T-helper 17 cell (primary cell): ENCODE measurements at places on chromosomes 1 and 21.

- H3K27ac ChIP-seq = no peak overlapping the region
- H3K4me3 ChIP-seq = no peak overlapping the region
- H3K27me3 ChIP-seq = peaks cover 8% of the 10 kb centered on the region
These were observed 126.1 kb downstream of the CACHD1 start for GRCh38 chr1:64595871-64596515.

- no peak overlapping the region for H3K4me3 ChIP-seq
- no peak for DNase-seq
- H3K4me1 ChIP-seq = no peaks in the 10 kb centered on the region
- no peaks in the 10 kb centered on the region for H3K36me3 ChIP-seq
- H3K27me3 ChIP-seq = peaks cover 22% of the 10 kb centered on the region
These were observed 7.4 kb upstream of the RGS13 start for GRCh38 chr1:192628396-192629057.

DNA sequence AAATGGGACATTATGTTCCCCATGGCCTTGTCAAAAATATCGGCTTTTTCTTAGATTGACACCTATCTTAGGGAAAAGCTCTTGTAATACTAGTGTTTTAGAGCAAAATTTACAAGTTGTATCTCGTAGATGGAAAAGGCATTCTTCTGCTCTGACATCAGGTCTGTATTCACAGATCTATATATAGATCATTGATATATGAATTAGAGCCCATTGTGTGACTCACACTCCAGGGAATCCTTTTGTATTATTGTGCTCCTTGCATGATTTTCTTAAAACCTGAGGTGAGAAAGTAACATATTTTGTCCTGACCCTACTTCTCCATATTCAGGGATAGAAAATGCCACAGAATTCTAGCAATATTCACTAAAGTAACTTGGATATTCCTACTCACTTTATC lies 1160.8 kb upstream of the B3GALT2 start:
- no peaks in the 10 kb centered on the region for H3K4me1 ChIP-seq
- H3K4me3 ChIP-seq = no peak overlapping the region
- H3K27me3 ChIP-seq = no peaks in the 10 kb centered on the region
- no peak for DNase-seq

- H3K4me3 ChIP-seq = no peak overlapping the region
- no peak for DNase-seq
- peaks cover 5% of the 10 kb centered on the region for H3K27me3 ChIP-seq
- H3K4me1 ChIP-seq = no peaks in the 10 kb centered on the region
- H3K36me3 ChIP-seq = peaks cover 2% of the 10 kb centered on the region
These were observed 346.9 kb upstream of the DAB1 start for GRCh38 chr1:57770772-57771171.

DNA sequence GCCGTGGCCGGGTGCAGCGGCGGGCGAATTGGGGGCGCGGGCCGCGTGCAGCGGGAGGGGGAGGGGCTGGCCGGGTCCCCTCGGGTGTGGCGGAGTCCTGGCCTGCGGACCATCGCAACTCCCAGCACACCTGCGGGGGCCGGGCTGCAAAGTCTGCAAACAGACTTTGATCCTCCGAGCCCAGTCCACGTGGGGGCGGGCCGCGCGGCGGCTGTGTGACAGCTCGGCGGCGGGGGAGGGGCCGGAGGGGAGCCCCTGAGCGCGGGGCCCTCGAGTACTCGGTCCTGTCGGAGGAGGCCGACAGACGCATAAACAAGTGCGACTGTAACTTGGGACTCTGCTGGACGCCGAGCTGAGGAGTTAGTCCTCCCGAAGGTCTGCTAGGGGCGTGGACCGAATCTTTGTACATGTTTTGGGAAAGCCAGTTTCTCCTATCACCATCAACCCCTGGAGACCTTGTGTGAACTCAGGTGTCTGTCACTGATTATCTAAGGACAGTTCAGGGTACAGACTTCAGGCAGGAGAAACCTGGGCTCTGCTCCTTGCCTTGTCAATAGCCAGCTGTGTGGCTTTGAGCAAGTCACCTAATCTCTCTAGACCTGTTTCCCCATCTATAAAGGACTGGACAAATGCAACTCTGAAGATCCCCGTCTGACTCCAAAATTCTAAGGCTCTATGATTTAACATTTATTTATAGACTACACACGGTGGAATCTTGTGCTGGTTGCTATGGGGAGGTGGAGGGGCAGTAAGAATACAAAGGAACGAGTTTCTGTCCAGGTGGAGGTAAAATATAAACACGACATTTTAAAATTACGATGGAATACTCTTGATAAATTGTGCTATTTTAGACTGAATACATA lies 710 bp upstream of the SLC30A1 start:
- peak overlapping the region; percentile 69 for H3K27ac ChIP-seq
- H3K4me1 ChIP-seq = peaks cover 26% of the 10 kb centered on the region
- H3K27me3 ChIP-seq = no peaks in the 10 kb centered on the region
- H3K36me3 ChIP-seq = no peaks in the 10 kb centered on the region
- H3K4me3 ChIP-seq = peak overlapping the region; percentile 92

- no peak for DNase-seq
- no peak overlapping the region for H3K4me3 ChIP-seq
- no peaks in the 10 kb centered on the region for H3K4me1 ChIP-seq
- no peaks in the 10 kb centered on the region for H3K36me3 ChIP-seq
- peaks cover 8% of the 10 kb centered on the region for H3K27me3 ChIP-seq
- no peak overlapping the region for H3K27ac ChIP-seq
These were observed 23.0 kb upstream of the PIGC start for GRCh38 chr1:172466795-172467407.

DNA sequence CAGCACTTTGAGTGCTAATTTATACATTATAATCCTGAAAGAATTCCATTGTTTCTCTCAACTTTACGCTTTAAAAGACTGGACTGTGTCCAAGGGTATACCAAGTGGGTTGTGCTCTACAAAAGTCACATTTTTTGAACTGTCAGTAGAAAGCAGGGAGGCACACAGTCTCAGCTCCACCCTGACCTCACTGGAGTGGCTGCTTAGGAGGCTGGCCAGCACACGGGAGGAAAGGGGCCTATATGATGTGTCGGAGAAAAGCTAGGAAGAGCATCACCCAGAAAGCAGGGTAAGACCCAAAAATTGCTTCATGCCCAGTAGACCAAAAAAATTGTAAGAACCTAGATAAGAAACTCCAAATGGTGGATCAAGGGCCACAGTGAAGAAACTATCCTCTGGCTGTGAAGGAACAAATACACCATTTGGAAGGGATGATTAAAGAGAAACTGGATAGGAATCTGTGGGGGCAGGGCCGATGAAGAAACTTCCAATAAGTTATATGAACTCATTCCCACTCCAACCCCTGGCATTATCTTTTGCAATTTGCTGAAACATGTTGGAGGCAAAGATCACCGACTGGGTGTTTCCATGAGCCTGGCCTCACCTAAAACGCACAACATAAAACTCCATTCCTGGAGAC lies 1.9 kb downstream of the S100A10 start:
- peaks cover 6% of the 10 kb centered on the region for H3K36me3 ChIP-seq
- H3K4me3 ChIP-seq = peak overlapping the region; percentile 96
- H3K27me3 ChIP-seq = no peaks in the 10 kb centered on the region
- peaks cover 53% of the 10 kb centered on the region for H3K4me1 ChIP-seq

- H3K27me3 ChIP-seq = no peaks in the 10 kb centered on the region
- DNase-seq = no peak
- H3K36me3 ChIP-seq = peaks cover 6% of the 10 kb centered on the region
- H3K4me1 ChIP-seq = peaks cover 37% of the 10 kb centered on the region
These were observed 39.2 kb downstream of the NSL1 start for GRCh38 chr1:212752252-212752933.

GRCh38 chr1:53549287-53549686 lies 90.1 kb downstream of the DMRTB1 start:
- H3K27me3 ChIP-seq = peaks cover 39% of the 10 kb centered on the region
- H3K36me3 ChIP-seq = peaks cover 4% of the 10 kb centered on the region
- peaks cover 7% of the 10 kb centered on the region for H3K4me1 ChIP-seq
- H3K4me3 ChIP-seq = no peak overlapping the region
- H3K27ac ChIP-seq = no peak overlapping the region

GRCh38 chr1:160777486-160778089 lies 18.4 kb upstream of the LY9 start:
- peaks cover 4% of the 10 kb centered on the region for H3K36me3 ChIP-seq
- H3K4me1 ChIP-seq = peaks cover 26% of the 10 kb centered on the region
- DNase-seq = peak; percentile 44
- peaks cover 7% of the 10 kb centered on the region for H3K27me3 ChIP-seq
- peak overlapping the region; percentile 6 for H3K27ac ChIP-seq
- no peak overlapping the region for H3K4me3 ChIP-seq

DNA sequence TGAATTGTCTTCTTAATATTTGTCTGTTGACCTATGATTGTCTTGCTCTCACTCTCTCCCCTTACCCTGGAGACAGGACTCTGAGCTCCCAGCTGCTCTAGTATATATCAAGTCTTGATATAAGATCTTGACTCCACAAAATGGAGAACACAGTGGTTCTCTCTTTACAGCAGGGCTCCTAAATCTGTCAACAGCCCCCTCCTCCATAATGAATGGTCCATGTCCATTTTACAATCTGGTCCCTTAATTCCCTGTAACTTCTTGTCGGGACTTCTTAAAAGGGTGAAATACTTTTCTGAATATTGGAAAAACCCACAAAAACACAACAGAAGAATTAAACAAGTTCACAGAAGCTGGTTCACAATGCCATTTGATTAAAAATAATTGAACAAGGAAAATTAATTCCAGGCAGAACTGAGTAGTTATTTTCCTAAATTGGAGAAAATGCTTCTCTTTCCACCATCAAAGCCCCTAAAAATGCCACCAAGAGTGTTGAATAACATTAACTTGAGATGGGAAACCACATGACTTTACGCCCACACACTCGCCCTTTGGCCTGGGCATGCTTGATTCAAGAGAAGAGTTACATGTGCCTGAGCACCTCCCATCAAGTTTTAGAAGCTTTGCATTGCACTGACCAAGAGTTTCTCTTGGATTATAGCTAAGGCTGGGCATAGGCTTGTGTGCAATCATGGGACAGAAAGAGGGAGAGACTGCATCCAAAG lies 109.8 kb downstream of the TOMM20 start:
- H3K4me3 ChIP-seq = no peak overlapping the region
- no peaks in the 10 kb centered on the region for H3K27me3 ChIP-seq
- H3K27ac ChIP-seq = peak overlapping the region; percentile 10
- no peak for DNase-seq
- H3K4me1 ChIP-seq = peaks cover 9% of the 10 kb centered on the region
- no peaks in the 10 kb centered on the region for H3K36me3 ChIP-seq

- H3K4me1 ChIP-seq = peaks cover 8% of the 10 kb centered on the region
- H3K27me3 ChIP-seq = peaks cover 35% of the 10 kb centered on the region
- no peak overlapping the region for H3K27ac ChIP-seq
- no peak for DNase-seq
- no peak overlapping the region for H3K4me3 ChIP-seq
- H3K36me3 ChIP-seq = no peaks in the 10 kb centered on the region
These were observed 6.5 kb upstream of the ATP1A2 start for GRCh38 chr1:160108888-160109662.

- H3K27me3 ChIP-seq = no peaks in the 10 kb centered on the region
- peaks cover 5% of the 10 kb centered on the region for H3K36me3 ChIP-seq
- no peak overlapping the region for H3K4me3 ChIP-seq
- peaks cover 27% of the 10 kb centered on the region for H3K4me1 ChIP-seq
- DNase-seq = no peak
- H3K27ac ChIP-seq = peak overlapping the region; percentile 65
These were observed 15.8 kb downstream of the TRIM45 start for GRCh38 chr1:117105722-117106121.

- DNase-seq = no peak
- H3K36me3 ChIP-seq = peaks cover 2% of the 10 kb centered on the region
- no peaks in the 10 kb centered on the region for H3K4me1 ChIP-seq
These were observed 41.8 kb downstream of the CHRM3 start for GRCh38 chr1:239428120-239428710.

- no peak overlapping the region for H3K27ac ChIP-seq
- no peaks in the 10 kb centered on the region for H3K36me3 ChIP-seq
- H3K27me3 ChIP-seq = peaks cover 8% of the 10 kb centered on the region
- DNase-seq = no peak
- no peak overlapping the region for H3K4me3 ChIP-seq
These were observed 33.7 kb downstream of the GLUL start for GRCh38 chr1:182357913-182358312.

DNA sequence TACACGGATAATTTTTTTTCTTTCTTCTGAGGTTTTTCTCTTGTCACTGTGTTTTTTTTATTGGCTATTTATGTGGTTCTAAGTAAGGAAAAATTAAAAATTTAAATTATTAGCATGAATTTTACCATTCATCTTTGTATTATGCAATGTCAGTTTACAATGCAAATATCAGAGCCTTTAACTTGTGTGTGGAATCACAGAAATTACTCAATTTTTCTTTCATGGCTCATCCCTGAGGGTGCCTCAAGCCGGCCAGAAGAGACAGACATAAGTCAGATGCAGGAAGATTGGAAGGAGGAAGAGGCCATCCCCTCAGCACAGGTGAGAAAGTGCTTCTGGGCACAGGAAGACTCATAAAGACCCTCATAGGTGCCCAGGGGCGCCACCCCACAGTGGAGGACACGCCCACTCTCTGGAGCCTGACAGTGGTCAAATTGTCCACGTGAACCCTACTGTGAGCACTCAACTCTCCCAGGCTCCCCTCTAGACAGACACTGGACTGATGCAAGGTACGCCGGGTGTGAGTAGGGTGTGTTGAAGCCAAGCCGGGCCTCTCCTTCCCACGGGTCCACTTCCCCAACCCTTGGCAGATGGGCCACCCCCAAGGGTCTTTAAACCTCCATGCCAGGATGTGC lies 9.5 kb upstream of the LDLRAP1 start:
- no peak overlapping the region for H3K4me3 ChIP-seq
- H3K4me1 ChIP-seq = peaks cover 6% of the 10 kb centered on the region
- no peaks in the 10 kb centered on the region for H3K36me3 ChIP-seq
- no peak for DNase-seq
- H3K27ac ChIP-seq = no peak overlapping the region

- DNase-seq = no peak
- no peaks in the 10 kb centered on the region for H3K36me3 ChIP-seq
- no peak overlapping the region for H3K4me3 ChIP-seq
- no peaks in the 10 kb centered on the region for H3K4me1 ChIP-seq
These were observed 82.8 kb upstream of the BEND5 start for GRCh38 chr1:48859456-48859855.

GRCh38 chr1:211741788-211742187 lies 66.4 kb upstream of the NEK2 start:
- H3K4me1 ChIP-seq = peaks cover 31% of the 10 kb centered on the region
- no peak overlapping the region for H3K4me3 ChIP-seq
- H3K36me3 ChIP-seq = no peaks in the 10 kb centered on the region
- H3K27ac ChIP-seq = no peak overlapping the region

DNA sequence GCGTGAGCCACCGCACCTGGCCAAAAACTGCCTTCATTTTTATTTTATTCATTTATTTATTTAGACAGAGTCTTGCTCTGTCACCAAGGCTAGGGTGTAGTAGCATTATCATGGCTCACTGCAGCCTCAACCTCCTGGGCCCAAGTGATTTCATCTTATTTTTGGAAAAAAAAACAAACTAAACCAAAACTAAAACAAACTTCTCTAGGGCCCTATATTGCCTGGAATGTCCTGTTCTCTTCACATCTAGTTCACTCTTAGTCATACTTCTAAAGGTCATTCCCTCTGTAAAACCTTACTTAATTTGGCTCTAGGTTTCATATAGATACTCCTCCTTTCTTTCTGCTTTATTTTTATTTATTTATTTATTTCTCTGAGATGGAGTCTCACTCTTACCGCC lies 15.6 kb downstream of the RPS27 start:
- no peaks in the 10 kb centered on the region for H3K4me1 ChIP-seq
- no peak for DNase-seq
- no peak overlapping the region for H3K4me3 ChIP-seq
- peaks cover 3% of the 10 kb centered on the region for H3K36me3 ChIP-seq
- H3K27me3 ChIP-seq = no peaks in the 10 kb centered on the region

GRCh38 chr1:151311011-151311410 lies 16.2 kb downstream of the PI4KB start:
- no peaks in the 10 kb centered on the region for H3K27me3 ChIP-seq
- peaks cover 38% of the 10 kb centered on the region for H3K4me1 ChIP-seq

- peaks cover 8% of the 10 kb centered on the region for H3K4me1 ChIP-seq
- H3K27ac ChIP-seq = no peak overlapping the region
- H3K36me3 ChIP-seq = peaks cover 4% of the 10 kb centered on the region
- DNase-seq = no peak
- no peaks in the 10 kb centered on the region for H3K27me3 ChIP-seq
- no peak overlapping the region for H3K4me3 ChIP-seq
These were observed 54.0 kb upstream of the CNN3 start for GRCh38 chr1:94980582-94981574.
